ENCODE measurements at places on chromosomes 3 and 15. TPM values are rescaled to one million over a fixed set of nuclear protein-coding genes. Genes with fewer than 3 reads are reported as not detected.

GRCh38 chr15:92124657-92125010 is 269.0 kb upstream of the ST8SIA2 start:
- DNase-seq = no peak

- no peak for DNase-seq
Observed at GRCh38 chr3:126367316-126367805, 10.2 kb upstream of the KLF15 start.

DNA sequence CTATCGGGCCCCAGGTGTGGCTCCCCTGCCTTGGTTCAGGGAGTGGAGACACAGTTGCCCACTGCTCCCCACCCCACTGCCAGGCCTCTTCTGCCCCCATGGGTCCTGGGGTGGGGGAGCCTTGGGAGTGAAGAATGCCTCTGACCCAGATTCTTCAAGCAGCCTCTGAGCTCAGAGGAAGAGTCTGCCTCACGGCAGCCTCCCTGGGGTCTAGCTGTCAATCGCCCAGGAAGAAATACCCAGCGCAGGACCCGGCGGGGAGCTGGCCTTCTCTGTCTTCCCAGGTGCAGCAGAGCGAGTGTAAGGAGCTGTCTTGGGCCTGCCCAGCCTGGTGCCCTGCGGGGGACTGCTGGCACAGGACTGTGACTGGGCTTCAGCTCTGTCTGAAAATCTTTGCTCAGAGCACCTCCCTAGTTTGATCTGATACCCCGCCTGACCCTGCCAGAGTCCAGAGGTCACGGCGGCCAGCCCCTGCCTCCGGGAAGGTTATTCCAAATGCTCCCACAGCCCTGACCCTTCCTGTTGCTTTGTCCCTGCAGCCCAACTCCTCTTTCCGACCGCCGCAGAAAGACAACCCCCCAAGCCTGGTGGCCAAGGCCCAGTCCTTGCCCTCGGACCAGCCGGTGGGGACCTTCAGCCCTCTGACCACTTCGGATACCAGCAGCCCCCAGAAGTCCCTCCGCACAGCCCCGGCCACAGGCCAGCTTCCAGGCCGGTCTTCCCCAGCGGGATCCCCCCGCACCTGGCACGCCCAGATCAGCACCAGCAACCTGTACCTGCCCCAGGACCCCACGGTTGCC is 11.0 kb downstream of the ANKRD63 start:
- DNase-seq = no peak

GRCh38 chr15:25249236-25250010 is 189.4 kb downstream of the UBE3A start:
- DNase-seq = peak; percentile 19

DNA sequence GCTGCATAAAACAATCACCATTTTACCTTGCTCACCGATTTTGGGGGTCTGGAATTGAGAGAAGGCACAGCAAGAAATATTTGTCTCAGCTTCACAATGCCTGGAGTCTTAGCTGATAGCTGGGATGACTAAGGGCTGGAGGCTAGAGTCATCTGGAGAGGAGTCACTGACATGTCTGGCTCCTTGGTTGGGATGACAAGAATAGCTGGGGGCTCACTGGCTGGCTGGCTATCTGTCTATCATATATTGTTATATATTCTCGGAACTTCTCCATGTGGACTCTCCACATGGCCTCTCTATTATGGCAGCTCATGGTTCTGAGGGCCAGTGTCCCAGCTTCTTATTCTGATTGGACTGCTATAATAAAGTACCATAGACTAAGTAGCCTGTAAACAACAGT is 20.0 kb upstream of the TRIM71 start:
- no peak for DNase-seq

DNA sequence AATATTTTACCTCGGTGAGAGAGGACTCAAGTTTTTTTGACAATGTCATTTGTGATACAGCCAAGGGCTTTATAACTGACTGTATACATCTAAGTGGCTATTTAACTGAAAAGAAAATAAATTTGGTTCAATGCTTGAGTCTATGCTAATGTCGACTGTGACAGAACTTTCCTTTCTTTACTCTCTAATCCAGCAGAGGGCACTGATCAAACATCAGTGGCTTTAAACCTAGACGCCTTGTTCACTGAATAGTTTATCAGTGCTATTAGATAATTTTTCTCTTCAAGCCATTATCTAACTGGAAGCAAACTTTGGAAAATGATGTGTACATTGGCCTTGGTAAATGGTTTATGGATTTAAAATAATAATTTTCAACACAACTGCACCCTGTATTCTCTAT is 285.1 kb downstream of the CHL1 start:
- DNase-seq = peak; percentile 39

- DNase-seq = no peak
Observed at GRCh38 chr15:60890375-60891230, 338.5 kb downstream of the RORA start.

- DNase-seq = no peak
Observed at GRCh38 chr15:65556622-65557021, 26.4 kb downstream of the HACD3 start.

- no peak for DNase-seq
Observed at GRCh38 chr15:74257623-74258022, 21.5 kb downstream of the CCDC33 start.

DNA sequence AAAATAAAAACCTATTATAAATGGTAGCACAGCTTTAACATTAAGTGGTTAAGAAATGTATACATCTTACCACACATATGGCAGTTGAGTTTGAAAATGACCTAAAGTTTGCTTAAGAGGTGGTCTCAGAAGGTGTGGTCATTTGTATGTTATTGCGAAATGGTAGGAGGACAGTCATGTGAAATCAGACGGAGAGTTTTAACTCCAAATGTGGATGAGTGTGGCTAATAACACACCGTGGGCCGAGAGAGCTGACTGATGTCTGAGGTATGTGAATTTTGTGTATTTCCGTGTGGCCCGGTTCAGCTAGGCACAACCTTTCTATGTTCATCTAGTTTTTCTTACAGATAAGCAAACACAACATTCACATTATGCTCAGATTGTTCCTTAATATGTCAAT is 71.9 kb downstream of the ARNT2 start:
- DNase-seq = no peak

- DNase-seq = no peak
Observed at GRCh38 chr15:48090115-48090514, 30.7 kb upstream of the SLC24A5 start.

- no peak for DNase-seq
Observed at GRCh38 chr3:13874891-13875290, 5.0 kb downstream of the WNT7A start.

DNA sequence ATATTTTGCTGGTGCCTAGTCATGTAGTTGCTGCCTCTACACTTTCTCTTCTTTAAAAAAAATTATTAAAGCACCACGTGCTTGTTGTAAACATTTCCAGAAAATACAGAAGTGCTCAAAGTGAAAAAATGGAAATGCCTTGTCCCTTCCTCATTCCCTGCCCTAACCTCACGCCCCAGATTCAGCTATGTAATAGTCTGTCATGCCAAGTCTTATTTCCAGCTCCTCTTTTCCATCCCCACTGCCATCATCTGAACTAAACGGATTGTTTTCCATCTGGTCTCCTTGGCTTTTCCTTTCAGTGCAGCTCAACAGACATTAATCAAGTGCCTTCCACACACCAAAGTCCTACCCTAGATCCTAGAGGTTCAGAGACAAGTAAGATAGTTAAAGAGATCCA is 15.5 kb downstream of the ZNF774 start:
- DNase-seq = no peak

DNA sequence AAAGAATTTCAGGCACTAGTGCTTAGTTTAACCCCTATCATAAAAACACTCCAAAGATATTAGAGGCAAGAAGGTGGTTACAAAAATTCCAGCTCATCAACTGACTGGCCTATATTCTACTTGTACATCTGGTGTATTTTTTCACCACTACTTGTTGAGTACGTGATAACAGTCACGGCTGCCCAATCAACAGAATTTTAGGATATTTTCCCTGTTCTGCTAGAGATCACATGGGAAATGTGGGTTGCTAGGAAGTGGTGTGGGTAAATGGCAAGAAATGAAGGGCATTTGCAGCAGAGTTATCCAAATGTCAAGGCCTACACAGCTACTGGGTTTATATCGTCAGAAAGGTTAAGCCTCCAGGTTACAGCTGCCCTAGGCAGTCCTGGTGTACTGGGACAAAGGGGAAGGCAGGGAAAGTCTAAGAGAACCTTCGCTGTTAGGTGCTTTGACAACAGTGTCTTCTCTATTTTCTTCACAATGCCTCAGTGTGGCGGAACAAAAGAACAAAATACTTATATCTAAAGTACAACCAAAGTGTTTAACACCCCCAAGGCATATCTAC is 81.9 kb downstream of the FMN1 start:
- no peak for DNase-seq

DNA sequence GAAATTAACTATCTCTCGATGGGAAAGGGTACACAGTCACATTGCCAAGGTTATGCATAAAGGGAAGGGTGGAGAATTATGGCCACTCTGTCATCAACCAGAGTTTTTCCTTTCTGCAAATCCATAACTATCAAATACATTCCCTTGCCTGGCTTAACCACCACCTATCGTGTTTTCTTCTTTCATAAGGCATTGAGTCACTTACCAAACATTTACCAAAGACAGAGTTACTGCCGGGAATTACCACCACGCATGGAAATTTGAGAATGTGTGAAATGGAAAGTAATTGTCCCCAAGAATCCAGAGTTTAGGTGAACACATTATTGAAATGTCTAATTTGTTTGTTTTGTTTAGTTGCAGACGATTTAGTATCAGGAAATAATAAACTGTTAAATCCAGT is 134.3 kb upstream of the LRRN1 start:
- DNase-seq = no peak

GRCh38 chr3:155342344-155342743 is 48.9 kb upstream of the STRIT1 start:
- DNase-seq = no peak

- no peak for DNase-seq
Observed at GRCh38 chr15:100818927-100819326, 60.7 kb upstream of the ALDH1A3 start.

- no peak for DNase-seq
Observed at GRCh38 chr3:14439501-14440167, 37.2 kb downstream of the SLC6A6 start.

DNA sequence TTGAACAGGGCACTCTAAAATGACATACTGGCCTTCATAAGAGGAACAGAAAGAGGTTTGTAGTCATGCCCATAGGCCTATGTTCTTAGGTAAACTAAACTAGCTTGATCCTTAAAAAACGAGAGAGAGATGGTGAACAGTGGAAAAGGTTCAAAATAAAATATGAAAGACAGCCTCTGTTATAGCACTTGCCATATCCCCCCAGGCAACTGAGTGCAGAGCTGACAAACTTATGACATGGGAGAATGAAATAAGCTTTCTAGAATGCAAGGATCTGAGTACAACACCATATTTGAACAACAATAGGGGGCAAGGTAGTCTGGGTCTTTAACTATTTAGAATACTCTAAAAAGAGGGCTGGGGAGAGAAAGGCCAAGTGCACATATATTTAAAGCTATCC is 700.6 kb upstream of the CFAP20DC start:
- no peak for DNase-seq

- DNase-seq = no peak
Observed at GRCh38 chr15:77854980-77855379, 222.3 kb upstream of the LINGO1 start.

GRCh38 chr3:108060331-108060730 is 30.5 kb downstream of the CD47 start:
- no peak for DNase-seq

- no peak for DNase-seq
Observed at GRCh38 chr15:101174152-101174920, 77.5 kb downstream of the CHSY1 start.

DNA sequence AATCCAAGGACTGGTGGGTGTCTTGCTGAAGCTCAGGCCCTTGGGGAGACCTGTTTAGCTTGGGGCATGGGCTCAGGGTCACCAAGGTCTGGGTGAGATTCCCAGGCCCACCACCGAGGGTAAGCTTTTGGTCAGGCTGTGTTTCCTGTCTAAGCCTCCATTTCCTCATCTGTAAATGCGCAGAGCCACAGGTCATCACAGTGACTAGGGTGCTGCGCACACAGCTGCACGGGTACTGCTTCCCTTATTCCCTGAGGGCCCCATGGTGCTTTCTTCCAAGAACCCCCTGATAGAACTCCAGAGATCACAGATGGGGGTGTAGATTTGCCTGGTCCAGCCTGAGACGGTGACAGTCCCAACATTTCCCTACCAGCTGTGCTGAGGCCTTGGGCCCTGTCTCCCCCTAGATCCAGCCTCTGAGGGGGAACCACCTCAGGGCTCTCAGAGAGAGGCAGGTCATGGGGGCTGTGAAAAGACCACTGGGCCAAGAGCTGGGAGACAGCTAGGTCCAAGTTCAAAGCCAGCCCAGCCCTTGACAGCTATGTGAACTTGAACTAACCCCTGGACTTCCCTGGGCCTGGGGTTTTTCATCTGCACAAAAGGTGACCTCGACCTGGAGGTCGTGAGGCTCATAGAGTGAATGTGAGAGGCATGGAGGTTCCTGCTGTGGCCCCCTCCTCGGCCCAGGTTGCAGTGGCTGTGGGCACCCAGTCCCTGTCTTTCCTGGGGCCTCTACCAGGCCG is 60.7 kb downstream of the SEMA3G start:
- no peak for DNase-seq

DNA sequence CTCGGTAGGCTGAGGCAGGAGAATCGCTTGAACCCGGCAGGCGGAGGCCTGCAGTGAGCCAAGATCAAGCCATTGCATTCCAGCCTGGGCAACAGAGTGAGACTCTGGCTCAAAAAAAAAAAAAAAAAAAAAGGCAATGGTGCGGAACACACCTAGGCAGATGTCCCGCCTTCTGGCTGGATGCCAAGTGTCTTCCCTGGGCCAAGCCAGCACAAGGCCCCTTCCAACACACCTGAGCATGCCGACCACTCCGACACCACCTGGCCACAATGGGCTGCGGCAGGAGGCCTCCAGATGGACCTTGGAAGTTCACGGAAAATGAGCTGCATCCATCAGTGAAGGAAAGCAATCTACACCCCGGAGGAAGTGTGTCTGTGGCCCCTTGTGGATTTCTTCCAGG is 19.0 kb downstream of the NUP210 start:
- no peak for DNase-seq

- no peak for DNase-seq
Observed at GRCh38 chr3:45048244-45048643, 22.1 kb downstream of the CLEC3B start.

SLC22A13 gene
- 0.24 TPM for total RNA-seq

REC114 gene
- total RNA-seq = not detected

ANO10 gene
- total RNA-seq = 23.4 TPM

CYP8B1 gene
- not detected for total RNA-seq

ZNF502 gene
- 0.62 TPM for total RNA-seq

TPM1 gene
- total RNA-seq = 274 TPM

ZDHHC19 gene
- total RNA-seq = 1.8 TPM

BCL2A1 gene
- not detected for total RNA-seq

APOD gene
- total RNA-seq = not detected

COL8A1 gene
- total RNA-seq = 1.2 TPM

All from H7 (cell line).